Gastroesophageal sphincter (tissue), 4 donors: ENCODE measurements at places on chromosomes 7 and 10. TPM values are rescaled to one million over a fixed set of nuclear protein-coding genes. Genes with fewer than 3 reads are reported as not detected.

The LIPJ gene
- total RNA-seq: 0.13 TPM

The ASIC3 gene
- total RNA-seq: 1.7 TPM

The GIMAP6 gene
- 37.7 TPM for total RNA-seq

The CDC14C gene
- not detected for total RNA-seq

The CALML3 gene
- not detected for total RNA-seq

The FZD1 gene
- total RNA-seq: 12.3 TPM

The ACHE gene
- total RNA-seq: 0.62 TPM

DNA sequence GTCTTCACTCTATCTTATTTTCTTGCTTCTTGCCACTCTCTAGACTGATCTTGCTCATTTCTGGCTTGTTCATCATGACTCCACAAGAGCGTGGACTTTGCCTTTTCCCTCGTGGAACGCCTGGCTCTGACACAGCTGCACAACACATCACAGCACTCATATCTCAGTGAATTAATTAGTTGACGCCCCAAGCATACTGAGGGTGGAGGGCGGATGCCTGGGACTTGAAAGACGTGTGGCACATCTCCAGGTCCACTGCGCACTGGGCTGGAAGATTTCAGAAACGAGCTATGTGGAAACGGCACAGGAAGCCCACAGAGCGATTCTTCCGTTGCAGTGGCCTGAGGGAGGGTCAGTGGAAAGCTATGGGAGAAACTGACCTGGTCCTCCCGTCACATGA is 23.6 kb upstream of the PLEKHA1 start:
- ATAC-seq: no peak

DNA sequence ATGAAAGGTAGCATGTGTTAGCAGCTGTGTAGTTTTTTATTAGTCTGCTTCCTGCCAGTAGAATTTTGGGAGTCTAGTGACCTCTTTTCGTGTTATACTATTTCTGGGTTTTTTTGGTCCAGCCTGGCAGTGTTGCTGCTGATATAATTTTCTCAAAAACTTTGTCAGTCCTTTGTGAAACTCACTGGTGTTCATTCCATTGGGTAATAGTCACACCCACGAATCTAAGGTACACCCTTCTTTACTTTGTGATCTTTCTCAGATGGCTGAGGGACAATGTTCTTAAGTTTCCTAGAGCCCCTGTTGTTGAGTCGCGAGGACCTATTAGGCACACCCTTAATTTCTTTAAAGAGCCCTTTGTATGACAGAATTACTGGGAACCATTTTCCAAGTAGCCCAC is 52.3 kb downstream of the TPST1 start:
- no peak for ATAC-seq

GRCh38 chr10:96244354-96244753 is 27.0 kb downstream of the BLNK start:
- ATAC-seq: no peak

DNA sequence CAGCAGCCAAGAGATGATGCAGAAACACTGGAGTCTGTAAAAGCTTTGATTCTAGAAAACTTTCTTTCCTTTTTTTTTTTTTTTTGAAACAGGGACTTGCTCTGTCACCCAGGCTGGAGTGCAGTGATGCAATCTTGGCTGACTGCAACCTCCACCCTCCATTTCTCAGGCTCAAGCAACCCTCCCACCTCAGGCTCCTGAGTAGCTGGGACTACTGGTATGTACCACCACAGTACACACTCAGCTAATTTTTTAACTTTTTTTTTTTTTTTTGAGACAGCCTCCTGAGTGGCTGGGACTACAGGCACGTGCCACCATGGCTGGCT is 17.0 kb upstream of the BAG3 start:
- ATAC-seq: peak; percentile 70

DNA sequence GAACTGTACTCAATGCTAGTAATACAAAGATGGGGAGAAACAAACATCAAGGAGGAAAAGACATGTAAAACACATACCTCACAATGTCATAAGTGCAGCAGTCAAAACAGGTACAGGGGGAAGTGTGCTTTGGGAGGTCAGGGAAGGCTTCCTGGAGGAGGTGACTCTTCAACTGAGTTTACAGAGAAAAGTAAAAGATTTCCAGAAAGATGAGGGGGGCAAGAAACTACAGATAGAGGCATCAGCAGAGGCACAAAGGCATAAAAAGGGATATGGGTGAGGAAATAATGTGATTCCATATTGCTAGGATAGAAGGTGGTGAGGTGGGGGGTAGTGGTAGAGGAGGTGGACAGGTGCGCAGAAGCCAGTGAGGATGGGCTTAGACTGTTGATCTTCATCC is 95.0 kb downstream of the LSM5 start:
- no peak for ATAC-seq

GRCh38 chr10:132339276-132339675 is 7.3 kb downstream of the LRRC27 start:
- ATAC-seq: no peak

DNA sequence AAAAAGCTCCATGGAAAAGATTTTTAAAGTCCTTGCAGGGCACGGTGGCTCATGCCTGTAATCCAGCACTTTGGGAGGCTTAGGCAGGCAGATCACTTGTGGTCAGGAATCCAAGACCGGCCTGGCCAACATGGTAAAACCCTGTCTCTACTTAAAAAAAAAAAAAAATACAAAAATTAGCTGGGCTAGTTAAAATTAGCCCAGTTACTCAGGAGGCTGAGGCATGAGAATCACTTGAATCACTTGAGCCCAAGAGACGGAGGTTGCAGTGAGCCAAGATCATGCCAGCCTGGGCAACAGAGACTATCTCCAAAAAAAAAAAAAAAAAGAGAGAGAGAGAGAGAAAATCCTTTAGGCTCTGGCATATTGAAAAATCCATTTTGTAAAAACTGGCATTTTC is 61.9 kb downstream of the CCDC6 start:
- no peak for ATAC-seq

- ATAC-seq: no peak
Observed at GRCh38 chr10:102850025-102850518, 4.0 kb upstream of the BORCS7 start.

DNA sequence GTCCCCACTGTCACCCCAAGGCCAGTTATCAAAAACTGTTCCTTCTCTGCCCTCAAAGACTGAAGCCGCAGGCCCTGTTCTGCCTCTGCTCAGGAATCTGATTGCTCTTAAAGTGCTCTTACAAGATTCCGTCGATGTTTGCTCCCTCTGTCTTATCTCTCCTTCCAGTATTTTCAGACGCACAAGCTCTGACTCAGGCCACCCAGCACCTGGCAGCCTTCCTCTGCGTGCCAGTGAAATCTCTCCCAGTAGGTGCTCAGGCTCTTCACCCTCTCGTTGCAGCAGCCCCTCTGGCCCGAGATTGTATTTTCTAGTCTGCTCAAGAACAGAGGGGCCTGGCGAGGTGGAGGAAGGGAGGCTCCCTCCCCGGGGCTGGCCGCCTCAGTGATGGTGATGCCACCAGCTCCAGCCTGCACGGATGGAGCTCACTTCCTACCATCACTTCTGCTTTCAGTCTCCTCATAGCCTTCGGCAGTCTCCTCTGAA is 276.2 kb downstream of the USP6NL start:
- peak; percentile 38 for ATAC-seq

- no peak for ATAC-seq
Observed at GRCh38 chr7:40429826-40430225, 295.0 kb downstream of the SUGCT start.

DNA sequence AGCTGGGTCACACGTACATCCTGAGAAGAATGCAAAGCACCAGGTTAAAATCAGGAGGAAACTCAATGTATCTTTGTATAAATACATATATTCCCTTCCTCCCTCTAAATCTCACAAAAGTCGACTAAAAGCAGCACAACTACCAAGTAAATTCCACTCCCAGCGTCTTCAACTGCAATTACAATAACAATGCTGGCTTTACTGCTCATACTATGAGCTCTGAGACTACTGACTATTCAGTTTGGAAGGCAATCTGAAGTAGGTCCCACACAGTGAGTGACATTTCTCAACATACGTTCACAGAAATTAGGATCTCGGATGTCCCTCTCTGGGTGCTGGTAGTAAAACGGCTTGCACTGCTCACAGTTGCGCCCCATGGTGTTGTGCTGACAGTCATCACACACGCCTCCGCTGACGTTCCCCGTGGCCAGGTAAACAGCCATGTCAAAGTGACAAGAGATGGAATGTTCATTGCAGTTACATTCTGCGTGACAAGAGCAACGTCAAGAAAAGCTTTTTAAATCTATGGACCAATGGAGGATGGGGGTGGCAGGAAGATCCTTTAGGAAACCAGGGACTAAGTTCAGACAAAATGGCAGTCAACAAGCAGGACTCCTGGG is 27.5 kb downstream of the LAMB1 start:
- ATAC-seq: no peak

- no peak for ATAC-seq
Observed at GRCh38 chr7:101363196-101363733, 590 bp downstream of the COL26A1 start.

DNA sequence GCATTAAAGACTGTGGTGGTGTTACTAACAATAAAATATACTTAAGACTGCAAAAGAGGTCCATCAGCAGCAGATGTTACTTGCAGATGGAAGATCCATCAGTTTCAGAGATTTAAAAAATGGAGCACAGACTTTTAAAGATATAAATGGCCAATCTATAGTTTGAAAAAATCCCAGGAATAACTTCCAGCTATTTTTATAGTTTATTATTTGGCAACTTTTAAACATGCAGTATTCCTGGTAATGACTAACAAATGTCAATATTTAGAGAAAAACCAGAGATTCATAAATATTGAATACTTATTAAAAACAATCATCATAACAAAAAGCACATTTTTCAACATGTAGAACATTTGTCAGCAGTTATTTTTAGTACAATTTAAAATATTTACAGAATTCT is 30.7 kb downstream of the RTKN2 start:
- ATAC-seq: no peak

DNA sequence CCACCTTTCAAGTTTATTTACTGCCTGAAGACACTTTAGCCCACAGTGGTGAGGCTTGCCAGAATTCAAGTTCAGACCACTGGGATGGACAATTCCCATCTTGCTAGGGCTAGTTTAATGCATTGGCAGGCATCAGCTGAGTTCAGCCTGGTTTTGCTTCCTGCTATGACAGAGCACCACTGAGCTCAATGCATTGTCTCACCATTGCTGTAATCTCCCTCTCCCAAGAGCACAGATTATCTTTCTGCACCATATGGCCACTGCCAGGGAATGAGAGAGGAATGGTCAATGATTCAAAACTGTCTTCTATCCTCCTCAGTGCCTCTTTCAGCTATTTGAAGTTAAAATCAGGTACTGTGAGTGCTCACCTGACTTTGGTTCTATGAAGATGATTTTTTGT is 160.8 kb downstream of the XPNPEP1 start:
- no peak for ATAC-seq

- ATAC-seq: no peak
Observed at GRCh38 chr10:12729885-12730284, 271.6 kb downstream of the CCDC3 start.

- no peak for ATAC-seq
Observed at GRCh38 chr10:110824660-110825059, 47.1 kb upstream of the PDCD4 start.

DNA sequence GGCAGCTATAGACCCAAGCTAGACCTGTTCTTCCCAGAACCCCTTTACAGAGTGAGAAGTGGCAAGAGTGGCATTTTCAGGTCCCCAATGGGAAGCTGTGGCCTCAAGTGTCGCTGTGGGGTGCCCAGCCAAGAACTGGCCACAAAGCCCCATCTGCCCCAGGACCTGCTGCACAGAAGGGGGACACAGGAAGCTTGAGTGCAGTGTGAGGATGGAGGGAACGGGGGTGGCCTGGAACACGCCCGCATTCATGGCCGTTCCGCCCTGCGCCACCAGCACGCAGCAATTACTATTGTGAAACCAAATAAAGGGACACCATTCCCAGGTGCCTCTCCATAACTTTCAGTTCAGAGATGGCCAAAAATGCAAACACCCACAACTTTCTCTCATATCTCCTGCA is 237.6 kb upstream of the TCERG1L start:
- no peak for ATAC-seq

GRCh38 chr7:98536803-98537202 is 80.3 kb upstream of the NPTX2 start:
- ATAC-seq: no peak

DNA sequence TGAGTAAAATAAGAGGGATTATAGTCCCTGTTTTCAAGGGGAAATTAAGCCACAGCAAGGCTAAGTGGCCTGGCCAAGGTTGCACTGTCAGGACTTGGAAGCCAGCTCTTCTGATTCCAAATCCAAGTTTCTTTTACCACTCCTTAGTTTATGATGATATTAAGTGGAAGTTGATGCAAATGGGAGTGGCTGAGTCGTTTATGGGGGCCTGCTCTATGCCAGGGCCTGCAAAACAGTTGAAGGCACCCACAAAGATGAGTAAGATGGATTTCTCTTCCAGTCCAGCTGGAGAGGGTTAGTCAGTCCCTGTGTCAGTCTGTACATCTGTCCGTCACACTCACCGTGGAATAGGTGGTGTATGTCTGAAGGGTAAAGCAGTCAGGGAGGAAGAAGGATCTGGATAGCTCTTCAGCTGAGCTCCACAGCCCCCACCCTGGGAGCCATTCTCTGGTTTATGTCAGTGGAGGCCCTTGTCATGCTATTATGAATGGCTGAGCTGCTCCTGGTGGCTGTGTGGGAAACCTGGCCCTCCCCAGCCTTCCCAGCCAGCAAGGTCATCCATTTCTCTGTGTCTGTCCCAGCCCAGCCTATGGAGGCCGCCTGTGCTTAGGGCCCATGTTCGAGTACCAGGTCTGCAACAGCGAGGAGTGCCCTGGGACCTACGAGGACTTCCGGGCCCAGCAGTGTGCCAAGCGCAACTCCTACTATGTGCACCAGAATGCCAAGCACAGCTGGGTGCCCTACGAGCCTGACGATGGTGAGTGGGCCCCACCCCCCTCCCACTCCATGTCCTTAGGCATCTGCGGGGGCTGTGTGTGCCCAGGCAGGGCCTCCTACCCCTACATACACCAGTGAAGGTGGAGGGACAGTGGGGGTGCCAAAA is 44.5 kb downstream of the TBATA start:
- ATAC-seq: no peak

DNA sequence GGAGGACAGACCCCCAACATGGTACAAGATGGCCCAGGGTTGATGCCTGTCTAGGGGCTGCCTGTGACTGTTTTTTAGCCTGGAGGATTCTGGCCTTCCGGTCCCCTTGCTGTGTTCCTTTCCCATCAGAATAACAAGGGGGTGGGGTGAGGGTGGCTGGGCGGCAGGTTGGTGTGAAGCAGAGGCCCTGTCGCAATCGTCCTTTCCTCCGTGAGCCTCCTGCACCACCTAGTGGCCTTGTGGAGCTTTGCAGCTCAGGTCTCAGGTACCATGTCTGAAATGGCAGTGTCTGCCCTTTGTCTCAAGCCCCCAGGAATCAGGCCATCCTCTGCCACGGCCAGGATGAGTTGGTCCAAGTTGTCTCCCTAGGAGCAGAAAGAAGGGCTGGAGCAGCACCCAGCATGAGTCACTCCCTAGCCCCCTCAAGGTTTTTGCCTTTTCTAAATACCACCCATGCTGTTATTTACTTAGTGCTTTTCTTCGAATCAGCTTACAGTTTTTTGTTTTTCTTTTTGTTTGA is 24.2 kb downstream of the TACR2 start:
- peak; percentile 89 for ATAC-seq

- no peak for ATAC-seq
Observed at GRCh38 chr10:34370126-34370525, 445.0 kb downstream of the PARD3 start.
